ENCODE measurements at places on chromosomes 5 and 9.

GRCh38 chr9:70000469-70000868 lies 43.2 kb upstream of the MAMDC2 start:
- no peak overlapping the region for H3K4me3 ChIP-seq
- DNase-seq = no peak
- H3K36me3 ChIP-seq = no peaks in the 10 kb centered on the region
- no peak overlapping the region for H3K27ac ChIP-seq

- no peak for DNase-seq
- H3K36me3 ChIP-seq = peaks cover 6% of the 10 kb centered on the region
- H3K27me3 ChIP-seq = no peaks in the 10 kb centered on the region
- no peaks in the 10 kb centered on the region for H3K4me1 ChIP-seq
These were observed 14.3 kb downstream of the ATPSCKMT start for GRCh38 chr5:10235350-10235749.

GRCh38 chr5:81081461-81081835 lies 121.3 kb downstream of the RASGRF2 start:
- DNase-seq = no peak
- no peak overlapping the region for H3K27ac ChIP-seq
- H3K27me3 ChIP-seq = no peaks in the 10 kb centered on the region
- H3K4me1 ChIP-seq = no peaks in the 10 kb centered on the region
- H3K4me3 ChIP-seq = no peak overlapping the region

DNA sequence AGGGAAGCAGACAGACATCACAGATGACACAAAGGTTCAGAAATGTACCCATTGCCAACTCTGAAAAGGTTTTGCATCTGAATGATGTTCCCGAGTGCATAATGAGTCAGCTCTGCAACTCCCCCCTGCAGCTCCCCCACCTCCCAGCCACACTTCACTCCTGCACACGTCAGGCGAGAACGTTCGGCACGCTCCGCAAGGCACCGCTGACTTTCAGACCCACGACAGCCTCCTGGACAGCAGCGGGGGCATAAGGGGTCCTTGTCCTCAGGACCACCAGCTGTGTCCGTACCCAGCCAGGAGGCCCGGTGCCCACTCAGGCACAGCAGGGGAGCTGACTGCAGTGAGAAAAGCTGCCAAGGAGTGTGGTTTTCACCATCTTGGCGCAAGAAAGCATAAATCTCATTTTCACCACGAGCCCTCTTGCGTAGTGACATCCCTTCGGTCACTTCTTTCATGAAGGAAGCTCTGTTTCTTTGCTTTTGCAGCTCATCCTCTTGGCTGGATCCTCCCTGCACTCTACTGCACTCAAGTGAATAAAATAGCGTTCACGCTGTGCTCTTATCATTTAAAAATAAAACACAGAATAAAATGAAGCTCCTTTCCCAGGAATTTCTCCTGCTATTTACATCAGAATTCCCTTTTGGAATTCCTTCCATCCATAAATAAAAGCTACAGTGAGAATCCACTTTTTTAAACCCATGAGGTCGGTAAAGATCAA lies 9.9 kb downstream of the GFPT2 start:
- no peaks in the 10 kb centered on the region for H3K36me3 ChIP-seq
- H3K27ac ChIP-seq = no peak overlapping the region
- H3K4me1 ChIP-seq = peaks cover 3% of the 10 kb centered on the region

DNA sequence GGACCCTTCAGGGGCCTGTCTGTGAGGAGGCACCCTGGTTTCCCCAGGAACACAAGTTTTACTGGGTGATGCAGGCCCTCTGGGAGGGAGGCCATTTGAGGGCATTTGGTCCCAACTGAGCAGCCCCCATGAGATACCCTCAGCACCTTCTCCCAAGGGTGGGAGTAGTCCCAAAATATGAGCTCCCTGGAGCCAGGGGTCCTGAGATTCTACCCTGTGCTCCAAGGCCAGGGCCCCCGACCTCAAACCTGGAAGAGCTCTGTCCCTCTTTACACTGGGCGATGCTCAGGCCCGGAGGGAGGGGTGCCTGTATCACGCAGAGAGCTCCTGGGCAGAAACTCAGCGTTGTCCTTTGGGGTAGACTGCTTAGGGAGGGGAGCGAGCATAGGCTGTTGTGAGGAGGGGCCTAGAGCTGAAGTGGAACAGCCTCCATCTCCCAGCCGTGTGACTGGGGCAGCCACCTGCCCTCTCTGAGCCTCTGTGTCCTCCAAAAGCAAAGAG lies 64.0 kb upstream of the SYNPO start:
- H3K4me1 ChIP-seq = no peaks in the 10 kb centered on the region
- no peak overlapping the region for H3K4me3 ChIP-seq
- H3K27ac ChIP-seq = no peak overlapping the region
- no peak for DNase-seq
- H3K27me3 ChIP-seq = no peaks in the 10 kb centered on the region

GRCh38 chr9:26502311-26502710 lies 390.3 kb downstream of the CAAP1 start:
- H3K27ac ChIP-seq = no peak overlapping the region
- H3K4me1 ChIP-seq = peaks cover 7% of the 10 kb centered on the region
- no peaks in the 10 kb centered on the region for H3K36me3 ChIP-seq
- H3K27me3 ChIP-seq = no peaks in the 10 kb centered on the region
- H3K4me3 ChIP-seq = no peak overlapping the region

DNA sequence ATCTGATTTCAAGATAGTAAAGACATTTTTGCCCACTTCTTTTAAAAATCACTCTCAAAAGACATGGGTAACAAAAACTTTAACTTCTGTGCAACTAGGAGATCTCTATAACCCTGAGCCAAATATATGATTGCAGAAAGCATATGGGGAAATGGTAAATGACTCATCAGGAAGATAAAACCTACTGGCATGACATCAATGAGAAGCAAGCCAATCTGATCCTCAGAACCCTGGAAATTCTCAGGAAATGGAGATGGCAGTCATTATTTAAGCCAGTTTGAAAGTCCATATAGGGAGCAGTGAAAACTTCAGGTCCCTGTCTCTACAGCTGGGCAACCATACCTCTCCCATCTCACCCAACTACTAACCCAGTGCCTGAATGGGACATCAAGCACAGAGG lies 249.7 kb upstream of the NREP start:
- no peak overlapping the region for H3K27ac ChIP-seq
- no peaks in the 10 kb centered on the region for H3K27me3 ChIP-seq
- DNase-seq = no peak
- H3K4me3 ChIP-seq = no peak overlapping the region
- peaks cover 19% of the 10 kb centered on the region for H3K4me1 ChIP-seq

GRCh38 chr5:178085316-178085715 lies 28.0 kb upstream of the N4BP3 start:
- H3K36me3 ChIP-seq = no peaks in the 10 kb centered on the region
- DNase-seq = no peak
- no peaks in the 10 kb centered on the region for H3K4me1 ChIP-seq
- H3K4me3 ChIP-seq = no peak overlapping the region
- no peak overlapping the region for H3K27ac ChIP-seq

DNA sequence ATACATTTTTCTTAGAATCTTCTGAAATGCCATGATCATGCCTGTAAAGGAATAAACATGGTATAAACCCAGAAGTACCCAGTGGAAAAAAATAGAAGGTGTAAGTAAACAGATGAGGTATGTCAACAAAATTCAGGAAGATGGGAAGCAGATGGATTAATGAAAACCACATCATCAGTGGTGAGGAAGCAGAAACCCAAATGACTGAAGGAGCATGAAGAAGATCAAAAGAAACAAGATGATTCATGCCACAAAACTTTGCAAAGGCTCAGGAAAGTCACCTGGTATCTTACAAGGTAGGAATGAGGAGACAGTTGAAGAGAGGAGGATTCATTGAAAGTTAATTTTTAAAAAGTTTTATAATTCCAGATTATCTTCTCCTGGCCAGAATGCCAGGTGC lies 132.8 kb upstream of the PAPPA start:
- H3K27me3 ChIP-seq = no peaks in the 10 kb centered on the region
- H3K27ac ChIP-seq = no peak overlapping the region
- no peak for DNase-seq
- H3K4me3 ChIP-seq = no peak overlapping the region

DNA sequence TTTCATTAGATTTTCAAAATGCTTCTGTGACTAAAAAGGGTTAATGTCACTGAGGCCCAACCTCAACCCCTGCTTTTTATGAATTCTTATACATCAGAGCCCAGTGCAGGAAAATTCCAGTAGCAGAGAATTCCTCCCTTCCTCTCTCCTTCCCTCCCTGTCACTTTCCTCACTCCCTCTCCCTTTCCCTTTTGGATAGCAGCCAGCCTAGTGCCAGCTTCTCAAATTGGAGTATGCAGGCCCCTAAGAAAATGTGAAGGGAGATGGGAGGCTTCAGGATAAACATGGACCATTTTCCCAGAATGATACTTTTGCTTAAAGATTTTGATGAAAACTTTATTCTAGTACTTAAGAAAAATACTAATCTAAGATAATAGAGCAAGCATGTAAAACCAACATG lies 507.4 kb downstream of the KDM4C start:
- H3K27me3 ChIP-seq = no peaks in the 10 kb centered on the region
- no peak for DNase-seq
- H3K27ac ChIP-seq = no peak overlapping the region
- H3K4me3 ChIP-seq = no peak overlapping the region

GRCh38 chr9:34652602-34653000 lies 616 bp downstream of the IL11RA start:
- H3K27me3 ChIP-seq = no peaks in the 10 kb centered on the region
- H3K4me3 ChIP-seq = peak overlapping the region; percentile 67
- peaks cover 71% of the 10 kb centered on the region for H3K4me1 ChIP-seq
- DNase-seq = no peak
- H3K27ac ChIP-seq = peak overlapping the region; percentile 92
- H3K36me3 ChIP-seq = peaks cover 20% of the 10 kb centered on the region

GRCh38 chr5:68798877-68799843 lies 294.7 kb upstream of the SLC30A5 start:
- no peak overlapping the region for H3K27ac ChIP-seq
- H3K27me3 ChIP-seq = no peaks in the 10 kb centered on the region
- H3K4me3 ChIP-seq = no peak overlapping the region

DNA sequence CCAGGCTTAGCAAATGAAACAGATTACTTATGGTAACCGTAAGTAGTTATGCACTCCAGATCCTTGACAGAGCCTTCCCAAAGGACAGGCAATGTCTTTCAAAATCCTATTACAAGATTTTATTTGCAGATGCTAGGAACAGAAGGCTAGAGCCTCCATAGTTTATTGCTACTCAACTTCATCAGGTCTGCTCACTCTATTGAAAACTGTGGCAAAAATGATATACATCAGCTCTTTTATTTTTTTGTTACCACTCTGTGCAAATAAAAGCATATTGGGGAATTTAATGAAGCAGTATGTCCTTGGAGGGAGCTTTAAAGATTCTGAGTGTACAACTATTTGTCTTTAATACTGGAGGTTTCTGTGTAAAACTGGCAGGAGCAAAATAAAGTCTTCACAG lies 46.5 kb downstream of the SLC44A1 start:
- H3K4me3 ChIP-seq = no peak overlapping the region
- no peak overlapping the region for H3K27ac ChIP-seq
- H3K4me1 ChIP-seq = no peaks in the 10 kb centered on the region
- H3K27me3 ChIP-seq = no peaks in the 10 kb centered on the region
- DNase-seq = no peak

DNA sequence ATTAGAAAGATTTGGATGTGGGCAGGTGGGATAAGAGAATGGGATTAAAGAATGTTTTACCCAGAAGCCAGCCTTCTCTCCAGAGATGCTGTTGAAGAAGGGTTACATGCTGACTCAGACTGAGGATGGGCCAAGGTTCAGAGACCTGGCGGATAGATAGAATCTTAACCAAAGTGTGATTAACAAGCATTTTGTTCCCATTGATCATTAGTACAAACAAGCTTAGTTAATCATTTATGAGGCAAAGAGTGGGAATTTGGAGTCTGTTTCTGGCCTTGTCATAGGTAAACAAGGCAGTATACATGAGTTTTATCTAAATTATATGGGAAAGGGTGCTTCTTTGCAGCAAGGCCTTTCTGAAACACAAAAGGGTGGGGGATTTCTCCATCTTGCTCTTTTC lies 20.8 kb upstream of the DTWD2 start:
- no peaks in the 10 kb centered on the region for H3K4me1 ChIP-seq
- no peak overlapping the region for H3K27ac ChIP-seq
- no peak for DNase-seq
- H3K27me3 ChIP-seq = no peaks in the 10 kb centered on the region
- H3K4me3 ChIP-seq = no peak overlapping the region

GRCh38 chr5:138737494-138738265 lies 15.5 kb upstream of the CTNNA1 start:
- DNase-seq = no peak
- no peak overlapping the region for H3K27ac ChIP-seq
- H3K36me3 ChIP-seq = no peaks in the 10 kb centered on the region
- no peak overlapping the region for H3K4me3 ChIP-seq
- no peaks in the 10 kb centered on the region for H3K27me3 ChIP-seq
- H3K4me1 ChIP-seq = no peaks in the 10 kb centered on the region

GRCh38 chr5:132492386-132493125 lies 2.0 kb upstream of the IRF1 start:
- H3K27ac ChIP-seq = no peak overlapping the region
- DNase-seq = no peak
- no peaks in the 10 kb centered on the region for H3K27me3 ChIP-seq
- H3K36me3 ChIP-seq = no peaks in the 10 kb centered on the region
- no peak overlapping the region for H3K4me3 ChIP-seq

All from thoracic aorta (tissue), 2 donors.